ENCODE measurements at places on chromosomes 4 and X.

- no peak for DNase-seq
Measured at GRCh38 chr4:138864961-138865720, 150.4 kb upstream of the NOCT start.

GRCh38 chrX:3351276-3351675 is 4.8 kb upstream of the MXRA5 start:
- no peak for DNase-seq

DNA sequence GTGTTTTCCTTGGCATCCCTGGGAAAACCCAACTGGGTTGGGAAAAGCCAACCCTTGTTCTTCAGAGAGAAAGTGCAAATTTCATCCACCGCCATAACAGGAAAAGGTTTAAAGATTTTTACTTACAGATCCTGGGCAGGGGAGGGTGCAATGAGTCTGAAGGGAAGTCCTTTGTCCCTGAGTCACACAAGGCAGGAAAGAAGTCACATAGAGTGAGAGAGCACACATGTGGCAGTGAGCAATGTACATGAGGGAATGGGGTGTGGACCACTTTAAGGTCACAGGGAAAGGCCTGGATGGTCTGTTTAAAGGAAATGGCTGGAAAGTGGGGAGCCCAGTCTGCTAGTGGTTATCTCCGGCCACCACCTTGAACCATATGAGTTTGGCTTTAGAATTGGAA is 248.9 kb downstream of the HS3ST1 start:
- DNase-seq = no peak

DNA sequence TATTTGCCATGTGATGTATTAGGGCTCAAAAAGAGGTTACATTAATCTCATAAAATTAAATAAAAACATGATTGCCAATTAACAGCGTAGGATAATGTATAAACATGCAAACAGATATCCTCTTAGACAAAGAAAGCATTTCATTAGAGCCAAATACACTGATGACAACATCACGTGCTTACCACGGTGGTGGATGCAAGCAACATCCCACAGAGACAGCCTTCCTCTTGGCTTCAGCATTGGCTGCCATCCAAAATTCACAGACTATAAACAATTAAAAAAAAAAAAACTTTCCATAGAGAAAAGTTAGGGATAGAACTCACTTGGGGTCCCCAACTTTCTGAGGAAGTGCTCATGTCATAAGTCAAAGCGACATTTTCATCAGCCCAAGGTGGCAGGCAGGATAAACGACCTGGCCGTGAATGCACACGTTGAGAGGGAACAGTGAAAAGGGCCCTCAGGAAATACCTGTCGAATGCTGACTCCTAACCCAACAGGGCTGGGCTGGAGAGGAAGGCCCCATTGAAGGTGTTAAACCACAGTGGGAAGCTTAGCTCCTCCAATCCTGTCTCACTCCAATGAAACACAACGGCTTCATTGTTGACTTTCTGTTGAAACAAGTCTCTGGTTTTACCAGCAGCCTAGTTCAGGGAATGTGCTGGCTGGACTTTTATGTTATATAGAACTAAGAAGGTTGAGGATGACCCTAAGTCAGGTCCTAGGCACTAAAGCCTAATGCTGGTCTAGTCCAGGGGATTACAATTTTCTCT is 48.4 kb downstream of the IDS start:
- no peak for DNase-seq

DNA sequence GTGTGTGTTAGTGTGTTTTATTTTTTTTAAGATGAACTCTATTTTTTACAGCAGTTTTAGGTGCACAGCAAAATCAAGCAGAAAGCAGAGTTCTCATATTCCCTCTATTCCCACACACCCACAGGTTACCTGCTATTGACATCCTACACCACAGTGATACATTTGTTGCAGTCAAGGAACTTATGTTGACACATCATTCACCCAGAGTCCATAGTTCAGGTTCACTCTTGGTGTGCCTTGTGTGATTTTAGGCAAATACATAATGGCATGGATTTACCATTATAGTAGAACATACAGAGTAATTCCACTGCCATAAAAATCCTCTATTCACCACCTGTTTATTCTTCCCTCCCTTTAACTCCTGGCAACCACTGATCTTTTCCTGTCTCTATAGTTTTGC is 28.7 kb downstream of the DIAPH2 start:
- no peak for DNase-seq

DNA sequence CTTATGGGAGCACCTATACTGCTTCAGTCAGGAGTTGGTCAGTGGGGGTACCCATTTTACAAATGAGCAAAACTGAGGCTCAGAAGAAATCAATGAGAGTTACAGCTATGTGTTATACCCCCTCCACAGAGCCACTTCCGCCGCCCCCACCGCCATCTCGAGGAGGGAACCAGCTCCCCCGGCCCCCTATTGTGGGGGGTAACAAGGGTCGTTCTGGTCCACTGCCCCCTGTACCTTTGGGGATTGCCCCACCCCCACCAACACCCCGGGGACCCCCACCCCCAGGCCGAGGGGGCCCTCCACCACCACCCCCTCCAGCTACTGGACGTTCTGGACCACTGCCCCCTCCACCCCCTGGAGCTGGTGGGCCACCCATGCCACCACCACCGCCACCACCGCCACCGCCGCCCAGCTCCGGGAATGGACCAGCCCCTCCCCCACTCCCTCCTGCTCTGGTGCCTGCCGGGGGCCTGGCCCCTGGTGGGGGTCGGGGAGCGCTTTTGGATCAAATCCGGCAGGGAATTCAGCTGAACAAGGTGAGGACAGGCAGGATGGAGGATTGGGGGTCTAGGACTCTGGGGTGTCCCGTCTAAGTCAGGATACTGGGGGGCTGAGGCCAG is 5.0 kb downstream of the WAS start:
- DNase-seq = no peak

- no peak for DNase-seq
Measured at GRCh38 chr4:112888622-112889021, 160.8 kb upstream of the ANK2 start.

GRCh38 chr4:110619463-110620247 is 3.2 kb downstream of the PITX2 start:
- DNase-seq = no peak
